ENCODE measurements at places on chromosomes 16 and 17.

GRCh38 chr17:64232466-64233262 is 30.4 kb downstream of the TEX2 start:
- DNase-seq: no peak

GRCh38 chr16:7614021-7614795 is 281.6 kb downstream of the RBFOX1 start:
- no peak for DNase-seq

DNA sequence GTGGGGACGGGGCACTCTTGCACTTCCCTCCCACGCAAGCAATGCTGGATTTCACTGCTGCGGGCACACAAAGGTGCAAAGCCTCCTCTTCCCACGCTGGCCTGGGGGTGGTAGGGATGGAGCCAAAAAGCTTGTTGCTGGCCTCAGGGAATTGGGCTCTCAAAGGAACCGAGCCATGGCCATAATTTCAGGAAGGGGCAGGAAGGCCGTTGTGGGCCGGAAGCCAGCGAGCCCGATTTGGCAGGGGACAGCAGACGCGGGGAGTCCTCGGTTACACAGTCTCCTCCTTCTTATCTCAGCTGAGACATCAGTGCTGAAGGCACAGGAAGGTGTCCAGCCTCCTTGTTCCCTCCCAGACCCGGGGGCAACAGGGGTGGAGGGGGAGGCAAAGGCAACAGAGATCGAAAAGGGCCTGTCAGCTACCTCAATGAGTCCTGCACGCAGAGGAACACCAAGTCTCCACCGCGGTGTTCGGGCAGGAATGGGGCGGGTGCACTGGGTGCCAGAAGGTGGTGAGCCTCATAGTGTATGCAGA is 59.5 kb downstream of the SLFN11 start:
- peak; percentile 66 for DNase-seq

GRCh38 chr17:66930933-66931332 is 33.6 kb upstream of the CACNG4 start:
- no peak for DNase-seq

- no peak for DNase-seq
Observed at GRCh38 chr17:4440690-4441686, 7.2 kb downstream of the SPNS3 start.

- peak; percentile 83 for DNase-seq
Observed at GRCh38 chr16:9138731-9139501, 47.5 kb downstream of the HAPSTR1 start.

DNA sequence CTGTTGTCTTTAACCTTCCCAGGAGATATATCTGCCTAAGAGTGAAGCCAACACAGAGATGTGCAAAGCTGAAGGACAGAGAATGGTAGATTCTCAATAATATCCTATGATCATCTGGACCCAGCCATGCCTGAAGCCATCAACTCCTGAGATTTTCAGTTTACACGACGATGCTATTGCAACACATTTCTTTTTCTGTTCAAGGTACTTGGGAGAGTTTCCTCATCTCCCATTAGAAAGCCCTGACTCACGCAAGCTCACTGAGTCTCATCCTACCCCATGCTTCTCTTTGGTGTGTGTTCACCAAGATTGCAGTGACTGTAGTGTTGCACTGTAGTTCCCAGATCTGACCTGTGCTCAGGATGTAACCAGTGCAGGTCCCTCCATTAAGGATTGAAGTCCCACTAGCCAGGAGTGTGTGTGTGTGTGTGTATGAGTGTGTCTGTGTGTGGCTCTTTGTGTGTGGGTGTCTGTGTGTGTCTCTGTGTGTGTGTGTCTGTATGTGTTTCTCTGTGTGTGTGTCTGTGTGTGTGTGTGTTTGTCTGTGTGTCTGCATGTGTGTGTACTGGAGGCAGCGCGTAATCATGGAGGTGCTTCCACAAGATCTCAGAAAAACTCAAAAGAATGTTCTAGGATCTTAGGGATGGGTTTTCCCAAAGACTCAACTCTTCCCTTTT is 15.5 kb downstream of the CES1 start:
- DNase-seq: no peak

GRCh38 chr16:6343157-6343556 is 989.5 kb upstream of the RBFOX1 start:
- no peak for DNase-seq

GRCh38 chr16:86496929-86497461 is 13.3 kb upstream of the FOXF1 start:
- peak; percentile 60 for DNase-seq

- no peak for DNase-seq
Observed at GRCh38 chr16:23784811-23785447, 30.1 kb downstream of the CHP2 start.

GRCh38 chr16:23781176-23781575 is 26.4 kb downstream of the CHP2 start:
- no peak for DNase-seq
